ENCODE measurements at places on chromosomes 4 and X.

GRCh38 chrX:42967681-42968300 lies 189.8 kb upstream of the PPP1R2C start:
- no peak for DNase-seq

DNA sequence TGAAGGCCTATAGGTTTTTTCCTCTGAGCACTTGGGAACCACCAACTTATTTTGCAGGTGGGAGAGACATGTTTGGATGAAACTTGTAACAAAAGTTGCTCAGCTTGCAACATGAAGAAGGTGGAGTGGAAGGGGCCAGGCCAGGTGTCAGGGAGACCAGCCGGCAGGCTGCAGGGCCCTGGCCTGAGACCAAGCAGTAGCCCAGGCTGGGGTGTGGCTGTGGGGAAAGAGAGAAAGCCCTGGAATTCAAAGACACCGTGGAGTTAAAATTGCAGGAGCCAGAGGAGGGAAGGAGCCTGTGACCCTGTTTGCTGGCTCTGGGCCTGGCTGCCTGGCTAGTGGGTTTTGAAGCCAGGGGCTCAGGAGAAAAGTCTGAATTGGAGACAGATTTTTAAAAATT lies 43.4 kb downstream of the EFNB1 start:
- DNase-seq = no peak

GRCh38 chrX:38717871-38718270 lies 83.4 kb upstream of the MID1IP1 start:
- DNase-seq = no peak

DNA sequence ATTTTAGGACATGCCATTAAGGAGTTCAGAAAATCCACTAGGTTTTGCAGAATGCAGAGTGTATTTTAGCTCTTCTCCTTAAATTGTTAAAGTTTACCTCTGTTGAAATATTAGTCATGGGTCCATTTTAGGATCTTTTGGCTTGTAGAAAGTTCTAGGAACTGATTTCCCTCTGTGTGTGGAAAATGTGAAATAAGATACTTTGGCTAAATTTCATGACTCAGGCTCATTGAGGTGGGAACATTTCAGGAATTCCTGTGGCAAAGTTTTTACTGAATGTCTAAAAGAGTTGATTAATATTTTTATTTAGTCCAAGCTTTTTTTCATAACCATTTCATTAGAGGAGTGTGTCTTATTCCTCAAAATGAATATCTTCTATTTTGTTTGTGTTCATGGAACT lies 7.0 kb downstream of the FHIP1A start:
- DNase-seq = no peak

DNA sequence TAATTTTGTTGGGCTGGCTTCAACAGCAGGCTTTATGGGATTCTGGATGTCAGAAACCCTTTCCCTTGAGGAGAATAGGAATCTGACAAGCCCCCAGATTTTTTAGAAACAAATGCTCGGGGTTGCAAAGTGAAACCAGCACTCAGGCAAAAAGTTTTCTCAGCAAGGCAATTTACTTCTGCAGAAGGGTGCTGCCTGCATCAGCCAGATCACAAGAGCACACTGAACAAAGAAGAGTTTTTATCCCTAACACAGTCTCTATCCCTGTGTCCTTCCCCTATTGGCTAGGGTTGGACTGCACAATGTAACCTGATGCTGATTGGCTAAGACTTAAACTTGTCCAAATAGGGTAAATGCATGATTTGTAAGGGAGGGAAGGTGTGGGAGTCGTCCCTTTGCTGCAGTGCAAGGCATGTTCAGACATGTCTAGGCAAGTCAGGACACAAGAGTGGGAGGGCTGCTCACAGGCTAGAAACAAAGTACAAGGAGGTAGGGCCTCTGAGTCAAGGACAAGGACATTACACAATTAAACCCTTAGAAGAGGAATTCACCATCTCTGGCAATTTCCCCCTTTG lies 175.8 kb downstream of the CCNG2 start:
- DNase-seq = no peak

Measured in NCI-H2029 treated with DMSO at 0.1 percent for 48 hours (cell line).